ENCODE measurements at places on chromosomes 2 and 18. TPM values are rescaled to one million over a fixed set of nuclear protein-coding genes. Genes with fewer than 3 reads are reported as not detected.

- no peak for DNase-seq
These were observed 1410.3 kb upstream of the LRRTM1 start for GRCh38 chr2:81714817-81715216.

GRCh38 chr2:128413014-128413717, 94.5 kb upstream of the HS6ST1 start:
- no peak for DNase-seq

DNA sequence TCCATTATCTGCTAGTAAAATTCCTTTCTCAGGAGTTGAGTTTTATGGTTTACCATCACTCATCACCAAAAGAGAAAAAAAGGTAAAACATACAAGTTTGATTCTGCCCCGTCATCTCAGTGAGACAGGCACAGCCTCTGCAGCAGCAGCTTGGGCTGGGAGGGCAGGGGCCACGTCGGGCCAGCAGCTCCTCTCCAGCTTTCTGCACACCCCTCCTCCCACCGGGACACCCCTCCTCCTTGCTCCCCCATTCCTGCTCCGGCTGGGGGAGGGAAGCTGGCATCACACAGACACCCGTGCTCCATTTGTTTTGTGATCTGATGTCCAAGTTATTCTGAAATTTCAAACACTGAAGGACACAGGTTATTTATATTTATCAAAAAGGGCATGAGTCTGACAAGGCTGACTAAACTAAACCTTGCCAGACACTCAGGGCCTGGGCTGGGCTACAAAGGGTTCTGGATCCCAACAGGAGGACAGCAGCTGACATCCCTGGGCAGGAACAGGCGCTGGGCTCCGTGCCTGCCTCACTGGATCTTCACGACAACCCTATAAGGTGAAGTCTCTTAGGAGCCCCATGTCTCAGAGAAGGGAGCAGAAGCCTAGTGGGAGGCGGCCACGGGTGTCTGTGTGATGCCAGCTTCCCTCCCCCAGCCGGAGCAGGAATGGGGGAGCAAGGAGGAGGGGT, 71.4 kb downstream of the HDAC4 start:
- DNase-seq: no peak

Gene TXNDC2
- polyA plus RNA-seq: not detected

Measured in CD4-positive, alpha-beta memory T cell (primary cell).